ENCODE measurements at places on chromosomes 5 and 9.

- DNase-seq = no peak
Observed at GRCh38 chr9:121601194-121601593, 50.2 kb upstream of the DAB2IP start.

GRCh38 chr5:82720213-82721086, 356.7 kb downstream of the TMEM167A start:
- no peak for DNase-seq

GRCh38 chr5:55231029-55231918, 2.1 kb downstream of the CCNO start:
- peak; percentile 9 for DNase-seq

GRCh38 chr5:10593531-10594181, 29.8 kb downstream of the ANKRD33B start:
- no peak for DNase-seq

DNA sequence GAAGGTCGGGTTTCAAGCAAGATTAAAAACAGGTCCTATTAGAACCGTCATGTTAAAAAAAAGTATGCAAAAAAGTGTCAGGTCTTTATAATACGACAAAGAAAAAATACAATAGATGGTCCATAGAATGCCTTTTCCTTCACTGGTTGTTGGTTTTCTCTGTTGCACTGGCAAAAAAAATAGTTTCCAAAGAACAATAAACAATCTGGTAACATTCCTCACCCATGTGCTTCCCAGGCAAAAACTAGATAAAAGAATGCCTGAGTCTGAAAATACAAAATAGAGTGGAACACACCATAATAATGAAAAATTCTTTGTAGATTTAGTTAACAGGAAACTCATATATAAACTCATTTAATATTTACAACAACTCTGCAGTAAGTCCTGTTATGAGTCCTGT, 590.0 kb upstream of the DMAC1 start:
- no peak for DNase-seq

GRCh38 chr5:109757490-109757889, 67.8 kb downstream of the MAN2A1 start:
- no peak for DNase-seq

DNA sequence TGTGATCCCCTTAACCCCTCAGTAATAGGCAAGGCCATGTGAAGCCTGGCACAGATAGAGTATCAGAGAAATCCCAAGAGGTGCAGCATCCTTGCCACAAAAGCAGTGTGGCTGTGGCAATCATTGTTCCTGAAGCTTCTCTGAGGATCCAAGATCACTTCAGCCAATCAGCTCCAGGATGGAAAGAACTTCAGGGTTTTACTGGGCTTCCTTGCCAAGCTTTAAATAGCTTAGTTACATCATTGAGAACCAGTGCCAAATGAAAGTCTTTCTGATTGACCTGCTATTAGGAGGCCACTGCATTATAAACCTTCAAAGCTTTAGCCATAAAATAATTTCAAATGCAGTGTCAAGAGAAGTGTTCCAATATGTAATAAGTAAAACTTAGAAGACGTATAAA, 430.6 kb downstream of the PIK3R1 start:
- no peak for DNase-seq

DNA sequence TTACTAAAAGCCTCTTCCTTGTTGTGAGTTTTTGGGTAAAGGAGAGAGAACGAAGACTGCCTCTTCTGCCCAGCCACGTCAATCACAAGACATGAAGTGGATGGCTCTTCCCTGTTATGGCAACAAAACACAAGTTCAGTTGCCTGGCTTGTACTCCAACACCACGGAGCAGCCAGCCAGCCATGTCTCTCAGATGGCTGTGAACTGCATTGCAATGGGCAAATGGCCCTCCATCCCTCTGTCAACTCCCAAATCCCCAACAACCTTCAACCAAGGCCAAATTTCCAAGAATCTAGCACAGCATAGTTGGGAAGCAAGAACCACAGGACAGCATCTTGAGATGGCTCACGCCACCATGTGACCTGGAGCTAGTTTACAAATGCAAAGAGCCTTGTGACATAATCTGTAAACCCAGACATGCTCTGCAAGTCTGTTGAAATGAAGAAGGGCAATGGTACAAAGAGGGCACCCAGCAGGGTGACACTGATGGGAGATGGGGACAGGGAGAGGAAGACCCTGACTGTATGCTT, 53.9 kb downstream of the ZNF366 start:
- DNase-seq = no peak

DNA sequence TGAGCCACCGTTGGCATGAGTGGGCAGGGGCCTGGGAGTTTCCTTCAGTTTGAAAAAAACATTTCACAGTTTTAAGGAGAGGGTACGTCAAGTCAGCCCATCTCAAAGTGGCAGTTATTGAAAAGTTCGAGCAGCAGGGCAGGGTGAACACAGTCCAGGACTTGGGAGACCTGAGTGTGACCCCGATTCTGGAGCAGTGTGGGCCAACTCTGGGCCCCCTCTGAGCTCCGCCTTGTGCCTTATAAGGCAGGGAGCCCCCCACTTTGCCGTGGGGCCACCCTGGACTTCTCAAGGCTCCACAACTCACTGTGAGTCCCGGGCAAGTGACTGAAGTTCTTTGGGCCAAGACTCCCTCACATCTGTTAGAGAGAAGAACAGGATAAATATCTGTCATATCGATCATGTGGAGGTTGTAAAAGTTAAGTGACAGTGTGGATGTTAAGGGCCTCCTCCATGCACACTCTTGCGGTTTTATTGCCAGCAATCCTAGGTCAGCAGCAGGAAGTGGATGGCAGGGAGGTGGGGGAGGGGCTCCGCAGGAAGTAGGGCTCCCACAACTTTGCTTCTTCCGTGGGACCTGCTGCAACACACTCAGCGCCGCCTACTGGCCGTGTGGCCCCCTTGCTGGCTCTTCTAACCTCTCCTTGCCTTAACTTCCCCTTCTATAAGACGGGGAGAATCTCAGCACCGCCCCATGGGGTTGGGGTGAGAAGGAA, 38.4 kb downstream of the HRH2 start:
- DNase-seq = peak; percentile 38

DNA sequence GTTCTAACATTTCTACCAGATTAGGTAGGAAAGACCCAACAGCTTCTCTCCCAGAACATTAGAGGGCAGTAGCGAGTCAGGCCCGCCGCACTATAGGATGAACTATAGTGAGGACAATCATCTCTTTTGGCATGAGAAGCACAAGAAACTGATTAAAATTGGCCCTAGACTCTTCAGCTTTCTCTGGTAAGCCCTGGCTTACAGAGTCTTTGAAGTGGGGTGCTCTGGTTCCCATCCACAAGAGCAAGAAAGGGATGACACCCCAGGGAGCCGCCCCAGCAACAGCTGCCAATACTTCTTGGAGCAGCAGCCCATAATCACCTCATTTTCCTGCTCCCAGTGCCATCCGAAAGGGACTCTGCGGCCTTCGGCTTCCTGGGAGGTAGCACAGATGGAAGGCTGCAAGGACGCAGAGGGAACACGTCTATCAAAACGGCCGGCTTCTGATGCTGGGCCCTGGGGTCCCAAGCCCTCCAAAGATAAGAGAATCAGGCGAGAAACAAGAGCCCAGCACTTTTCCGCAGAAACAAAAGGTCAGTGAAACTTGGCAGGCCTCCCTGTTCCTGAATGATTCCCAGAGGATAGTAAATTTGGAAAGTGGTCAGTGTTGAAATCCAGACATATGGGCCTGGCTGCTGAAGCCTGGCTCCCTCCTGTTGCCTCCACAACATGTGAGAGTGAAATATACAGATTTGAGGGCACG, 69.3 kb downstream of the HSD17B3 start:
- peak; percentile 61 for DNase-seq

GRCh38 chr5:111730659-111731382, 26.2 kb downstream of the NREP start:
- peak; percentile 56 for DNase-seq

DNA sequence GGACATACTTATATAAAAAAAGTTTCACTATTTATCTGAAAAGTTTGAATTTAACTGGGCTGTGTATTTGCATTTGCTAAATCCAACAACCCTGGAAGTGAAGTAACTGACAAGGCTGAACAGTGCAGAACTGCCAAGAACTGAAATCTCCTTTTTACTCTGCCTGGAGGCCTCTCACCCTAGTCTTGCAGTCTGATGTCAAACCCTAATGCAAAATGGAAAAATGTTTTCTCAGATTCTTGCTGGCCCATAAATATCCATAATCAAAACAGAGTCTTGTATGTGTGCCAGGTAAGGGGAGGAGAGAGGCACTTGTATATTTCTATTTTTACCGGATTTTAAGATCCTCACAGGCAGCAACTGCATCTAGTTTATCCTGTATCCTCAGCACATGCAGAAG, 432.7 kb upstream of the KLF4 start:
- DNase-seq = no peak

- peak; percentile 80 for DNase-seq
Observed at GRCh38 chr5:135491552-135492318, 39.6 kb upstream of the TIFAB start.

DNA sequence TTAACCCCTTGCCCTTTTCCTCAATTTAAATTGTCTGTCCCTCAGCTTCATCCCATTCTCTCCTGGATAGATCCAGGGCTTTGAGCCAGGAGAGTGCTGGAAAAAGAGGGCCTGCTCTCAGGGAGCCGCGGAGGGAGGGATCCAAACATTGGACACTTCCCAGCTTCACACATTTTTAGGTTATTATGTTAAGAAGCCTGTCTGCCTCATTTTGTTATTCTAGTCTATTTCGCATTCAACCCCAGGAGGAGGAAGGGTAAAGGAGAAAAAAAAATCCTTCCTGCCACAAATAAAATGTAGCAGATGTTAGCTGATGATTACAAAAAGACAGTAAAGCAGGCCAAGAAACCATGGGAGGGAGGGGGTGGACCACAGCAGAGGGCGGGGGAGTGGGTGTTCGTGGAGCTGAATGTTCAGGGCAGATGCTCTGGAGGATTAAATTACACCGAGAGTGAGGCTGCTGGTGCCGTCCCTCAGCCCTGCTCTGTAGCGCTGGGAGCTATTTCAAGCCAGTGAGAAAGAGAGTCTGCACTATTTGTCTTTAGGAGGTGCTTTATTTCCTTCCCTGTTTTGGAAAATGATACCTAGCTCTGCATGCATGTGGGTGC, 60.6 kb upstream of the ZFR start:
- DNase-seq = no peak

GRCh38 chr5:151739395-151739794, 19.0 kb downstream of the ATOX1 start:
- DNase-seq = no peak

GRCh38 chr5:172421-172820, 18.9 kb upstream of the LRRC14B start:
- DNase-seq = no peak

GRCh38 chr9:80090317-80090716, 518.6 kb downstream of the TLE4 start:
- DNase-seq = no peak

GRCh38 chr9:132135456-132135855, 26.4 kb upstream of the NTNG2 start:
- DNase-seq = no peak

GRCh38 chr5:34015120-34015822, 7.4 kb upstream of the AMACR start:
- no peak for DNase-seq

- no peak for DNase-seq
Observed at GRCh38 chr9:91359083-91359482, 2.6 kb downstream of the AUH start.

DNA sequence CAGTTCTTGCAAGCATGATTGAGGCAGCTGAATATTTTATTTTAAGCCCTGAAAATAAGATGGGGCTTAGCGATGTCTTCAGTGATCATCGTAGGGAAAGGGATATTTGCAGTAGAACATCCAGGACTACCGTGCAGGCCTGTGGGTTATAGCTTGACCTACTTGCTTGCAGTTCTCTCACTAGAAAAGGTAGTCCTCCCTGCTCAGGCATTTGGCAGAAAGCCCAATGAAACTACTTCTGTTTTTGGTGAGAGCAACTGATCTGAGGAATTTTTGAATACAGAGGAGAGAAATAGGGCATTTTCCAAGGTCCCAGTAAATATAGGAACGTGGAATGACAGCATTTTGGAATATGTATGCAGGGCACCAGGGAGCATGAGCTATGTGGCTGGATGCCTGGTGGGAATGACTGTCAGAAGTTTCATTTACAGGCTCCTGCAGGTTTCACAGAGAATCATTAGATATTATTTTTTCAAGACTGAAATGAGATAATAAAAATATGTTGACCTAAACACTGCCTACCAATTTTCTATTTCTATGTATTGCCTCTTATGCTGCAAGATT, 417.9 kb upstream of the ACTBL2 start:
- no peak for DNase-seq

- no peak for DNase-seq
Observed at GRCh38 chr5:142783601-142784341, 13.6 kb downstream of the ARHGAP26 start.

DNA sequence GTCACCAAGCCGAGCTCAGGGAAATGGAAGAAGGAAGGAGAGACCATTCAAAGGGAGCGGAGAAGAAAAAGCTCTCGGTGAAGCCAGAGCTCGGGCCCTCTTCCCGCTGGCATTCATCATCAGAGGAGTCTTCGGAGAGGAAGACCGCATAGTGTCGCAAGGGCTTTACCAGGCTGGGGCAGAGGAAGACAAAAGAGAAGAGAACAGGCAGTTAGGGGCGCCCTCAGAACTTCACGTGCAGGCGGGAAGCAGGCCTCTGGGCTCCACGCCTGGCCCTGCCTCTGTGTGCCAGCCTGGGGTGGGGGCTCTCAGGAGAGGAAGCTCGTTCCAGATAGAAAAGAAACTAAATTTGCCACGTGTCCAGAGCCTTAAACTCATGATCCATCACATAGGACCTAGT, 31.7 kb downstream of the CRB2 start:
- no peak for DNase-seq

DNA sequence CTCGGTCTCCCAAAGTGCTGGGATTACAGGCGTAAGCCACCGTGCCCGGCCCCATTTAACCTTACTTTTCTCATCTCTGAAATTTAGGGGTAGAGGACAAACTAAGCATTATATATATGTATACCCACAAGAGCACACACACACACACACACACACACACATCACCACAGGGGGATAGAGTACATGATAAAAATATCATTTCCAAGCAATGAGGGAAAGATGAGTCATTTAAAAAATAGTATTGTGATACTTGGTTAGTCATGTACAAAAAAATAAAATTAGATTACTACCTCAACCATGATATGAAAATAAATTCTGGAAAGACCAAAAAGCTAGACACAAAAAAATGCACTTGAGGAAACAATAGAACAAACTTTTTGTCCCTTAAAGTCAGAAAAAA, 67.2 kb downstream of the CDH18 start:
- peak; percentile 6 for DNase-seq

DNA sequence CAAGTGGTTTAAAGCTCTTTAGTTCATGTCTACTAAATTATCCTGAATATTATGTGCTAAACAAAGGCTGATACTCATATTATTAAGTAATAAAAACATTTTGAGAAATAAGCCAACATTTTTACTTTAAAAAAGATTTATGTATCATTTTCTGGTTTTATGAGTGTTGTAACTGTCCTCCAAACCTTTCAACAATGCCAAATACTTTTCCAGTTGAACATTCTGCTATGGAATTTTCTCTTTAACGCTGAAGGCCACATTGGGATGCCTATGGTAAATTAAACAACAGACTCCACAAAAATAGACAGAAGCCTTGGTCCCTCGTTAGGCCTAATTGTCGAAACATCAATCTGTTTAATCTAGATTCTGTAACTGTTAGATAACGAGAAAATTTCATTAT, 131.3 kb downstream of the GLIS3 start:
- no peak for DNase-seq

All from PC-3 (cell line).